Suppressor macrophage (primary cell): ENCODE measurements at places on chromosomes 7 and 10.

GRCh38 chr10:31762316-31762715, 166.3 kb downstream of the ARHGAP12 start:
- DNase-seq: no peak

DNA sequence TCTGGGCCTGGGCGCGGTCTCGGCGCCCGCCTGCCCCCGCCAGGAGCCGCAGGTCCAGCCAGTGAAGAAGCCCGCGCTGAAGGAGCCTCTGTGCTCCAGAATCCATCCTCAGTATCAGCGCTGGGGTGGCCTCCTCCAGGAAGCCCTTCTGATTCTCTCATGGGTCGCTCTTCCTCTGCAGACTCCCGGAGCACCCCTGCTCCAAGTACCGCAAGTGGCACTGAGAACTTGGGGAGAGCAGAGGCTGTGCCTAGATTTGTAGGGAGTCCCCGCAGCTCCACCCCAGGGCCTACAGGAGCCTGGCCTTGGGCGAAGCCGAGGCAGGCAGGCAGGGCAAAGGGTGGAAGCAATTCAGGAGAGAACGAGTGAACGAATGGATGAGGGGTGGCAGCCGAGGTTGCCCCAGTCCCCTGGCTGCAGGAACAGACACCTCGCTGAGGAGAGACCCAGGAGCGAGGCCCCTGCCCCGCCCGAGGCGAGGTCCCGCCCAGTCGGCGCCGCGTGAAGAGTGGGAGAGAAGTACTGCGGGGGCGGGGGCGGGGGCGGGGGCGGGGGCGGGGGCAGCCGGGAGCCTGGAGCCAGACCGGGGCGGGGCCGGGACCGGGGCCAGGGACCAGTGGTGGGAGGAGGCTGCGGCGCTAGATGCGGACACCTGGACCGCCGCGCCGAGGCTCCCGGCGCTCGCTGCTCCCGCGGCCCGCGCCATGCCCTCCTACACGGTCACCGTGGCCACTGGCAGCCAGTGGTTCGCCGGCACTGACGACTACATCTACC, at the start of gene ALOX5:
Gene ALOX5, plus strand, starts transcription at position 641 of the 774 bp plus-strand sequence. Its CDS starts 64 bp downstream, at position 705.
- DNase-seq: peak; percentile 35

- DNase-seq: no peak
Measured at GRCh38 chr7:25694211-25694610, 457.8 kb upstream of the NFE2L3 start.

- no peak for DNase-seq
Measured at GRCh38 chr7:148398844-148399365, 191.7 kb upstream of the C7orf33 start.

DNA sequence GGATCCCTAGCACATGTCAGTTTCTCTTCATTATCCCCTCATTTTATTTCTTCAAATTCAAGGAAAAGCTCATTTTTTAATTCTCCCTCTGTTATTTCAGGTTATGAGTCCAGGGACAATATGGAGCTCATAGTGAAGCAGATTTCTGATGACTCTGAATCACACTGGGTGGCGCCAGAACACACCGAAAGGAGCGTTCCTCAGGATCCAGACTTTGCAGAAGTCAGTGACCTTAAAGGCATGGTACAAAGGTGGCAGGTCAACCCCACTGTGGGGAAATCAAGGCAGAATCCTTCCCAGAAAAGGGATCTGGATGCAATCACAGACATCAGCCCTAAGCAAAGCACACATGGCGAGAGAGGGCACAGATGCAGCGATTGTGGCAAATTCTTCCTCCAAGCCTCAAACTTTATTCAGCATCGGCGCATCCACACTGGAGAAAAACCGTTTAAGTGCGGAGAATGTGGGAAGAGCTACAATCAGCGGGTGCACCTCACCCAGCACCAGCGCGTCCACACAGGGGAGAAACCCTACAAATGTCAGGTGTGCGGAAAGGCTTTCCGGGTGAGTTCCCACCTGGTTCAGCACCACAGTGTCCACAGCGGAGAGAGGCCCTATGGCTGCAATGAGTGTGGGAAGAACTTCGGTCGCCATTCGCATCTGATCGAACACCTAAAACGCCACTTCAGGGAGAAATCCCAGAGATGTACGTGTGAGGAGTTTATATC, 21.4 kb downstream of the ZKSCAN5 start:
- peak; percentile 40 for DNase-seq

- DNase-seq: no peak
Measured at GRCh38 chr7:44378744-44379143, 53.4 kb upstream of the CAMK2B start.

- DNase-seq: no peak
Measured at GRCh38 chr7:139051655-139052054, 15.8 kb upstream of the ZC3HAV1L start.

DNA sequence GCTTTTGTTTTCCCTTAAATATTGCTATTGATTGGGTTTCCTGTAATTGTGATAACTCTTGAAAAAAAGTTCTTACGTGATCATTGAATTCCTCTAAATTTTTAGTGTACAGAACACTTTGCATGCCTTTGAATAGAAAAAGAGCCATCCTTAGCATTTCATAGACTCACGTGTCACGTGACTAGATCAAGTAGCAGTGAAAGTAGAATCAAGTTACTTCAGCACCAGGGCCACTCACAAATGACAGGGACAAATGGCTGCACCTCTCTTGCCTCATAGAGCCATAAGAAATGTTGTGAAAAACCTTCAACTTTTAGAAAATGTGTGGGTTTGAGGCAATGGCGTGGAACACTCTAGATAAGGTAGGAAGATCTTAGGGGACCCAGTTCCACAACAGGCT, 203.8 kb downstream of the ZEB1 start:
- no peak for DNase-seq

DNA sequence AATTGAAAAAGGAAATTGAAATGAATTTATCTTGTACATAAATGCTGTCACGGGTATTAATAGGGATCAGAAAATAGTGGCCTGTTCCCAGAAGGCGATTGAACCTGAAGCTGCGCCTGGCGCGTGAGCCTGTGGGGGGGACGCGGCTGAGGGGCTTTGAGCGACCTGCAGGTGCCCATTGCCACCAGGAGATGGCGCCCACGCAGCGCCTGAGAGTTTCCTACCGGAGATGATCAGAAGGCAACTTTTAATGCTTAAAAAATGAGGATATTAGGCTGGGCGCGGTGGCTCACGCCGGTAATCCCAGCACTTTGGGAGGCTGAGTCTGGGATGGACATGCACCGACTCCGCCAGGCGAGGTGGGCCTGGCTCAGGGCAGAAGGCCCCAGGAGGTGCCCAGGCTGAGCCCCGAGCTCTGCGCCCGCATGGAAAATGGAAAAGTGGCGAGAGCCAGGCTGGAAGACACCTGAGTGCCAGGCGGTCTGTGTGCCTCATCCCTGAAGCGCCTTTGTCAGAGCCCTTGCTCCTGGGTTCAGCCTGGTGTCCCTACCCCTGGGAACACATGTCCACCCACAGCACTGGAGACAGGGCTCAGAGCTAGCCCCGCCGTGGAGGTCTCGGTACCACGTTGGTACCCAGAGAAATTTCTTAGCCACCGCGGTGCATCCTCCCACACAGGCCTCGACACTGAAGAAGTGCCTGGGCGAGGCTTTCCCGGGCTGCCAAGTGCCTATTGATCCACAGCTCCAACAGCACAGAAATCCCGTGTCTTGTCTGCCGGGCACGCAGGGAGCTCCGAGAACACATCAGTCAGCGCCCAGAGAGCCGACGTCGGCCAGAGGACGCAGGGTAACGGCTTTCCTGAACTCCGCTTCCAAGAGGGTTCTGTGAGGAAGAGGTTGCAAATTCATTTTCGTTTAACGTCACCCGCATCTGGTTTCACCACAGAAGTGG, 117.4 kb downstream of the INPP5A start:
- peak; percentile 65 for DNase-seq

DNA sequence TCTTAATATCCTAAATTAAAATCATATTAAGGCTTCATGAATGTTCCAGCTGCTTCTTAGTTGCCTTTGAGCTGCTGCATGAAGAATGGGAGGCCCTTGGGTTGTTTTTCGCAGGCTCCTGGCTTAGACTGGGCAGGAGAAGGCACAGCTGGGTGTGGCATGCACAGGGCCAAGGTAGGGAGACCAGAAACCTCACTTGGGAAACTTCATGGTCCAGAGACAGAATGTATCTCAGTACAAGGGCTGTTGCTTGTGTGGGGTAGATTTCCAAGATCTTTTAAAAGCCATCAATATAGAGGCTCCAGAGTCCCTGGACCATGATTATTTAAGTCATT, 49.9 kb downstream of the BUB3 start:
- DNase-seq: no peak

DNA sequence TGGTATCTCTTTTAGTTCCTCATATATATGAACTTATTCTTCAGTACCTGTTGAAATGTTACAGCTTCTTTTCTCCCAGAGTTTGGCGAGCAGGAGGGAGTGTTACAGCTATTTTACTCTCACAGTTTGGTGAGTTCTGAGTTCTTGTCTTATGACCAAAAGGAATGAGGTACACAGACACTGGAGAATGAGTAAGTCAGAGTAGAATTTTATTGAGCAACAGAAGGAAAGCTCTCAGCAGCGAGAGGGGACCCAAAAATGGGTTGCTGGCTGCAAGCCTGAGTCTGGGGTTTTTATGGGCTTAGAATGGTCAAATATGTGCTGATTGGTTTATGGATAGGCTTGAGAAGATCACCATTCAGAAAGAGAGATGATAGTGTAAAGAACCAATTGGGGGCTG, 175.2 kb downstream of the CDK14 start:
- no peak for DNase-seq

DNA sequence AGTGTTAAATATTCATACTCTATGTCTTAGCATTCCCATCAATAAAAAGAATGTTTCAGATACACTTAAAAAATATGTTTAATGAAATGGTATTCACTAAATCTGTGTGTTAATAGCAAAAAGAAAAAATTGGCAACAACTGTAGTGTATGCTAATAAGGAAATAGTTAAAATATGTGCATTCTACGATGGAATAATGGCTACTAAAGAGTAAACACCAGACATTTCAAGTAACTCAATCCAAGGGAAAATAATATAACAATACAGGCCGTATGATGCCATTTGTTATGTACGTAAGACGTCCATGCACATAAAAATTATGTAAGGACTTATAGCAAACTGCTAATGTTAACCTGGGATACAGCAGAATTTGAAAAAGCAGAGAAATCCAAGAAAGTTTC, 46.6 kb downstream of the MAD1L1 start:
- no peak for DNase-seq

- no peak for DNase-seq
Measured at GRCh38 chr7:92997152-92997551, 120.6 kb downstream of the SAMD9 start.

DNA sequence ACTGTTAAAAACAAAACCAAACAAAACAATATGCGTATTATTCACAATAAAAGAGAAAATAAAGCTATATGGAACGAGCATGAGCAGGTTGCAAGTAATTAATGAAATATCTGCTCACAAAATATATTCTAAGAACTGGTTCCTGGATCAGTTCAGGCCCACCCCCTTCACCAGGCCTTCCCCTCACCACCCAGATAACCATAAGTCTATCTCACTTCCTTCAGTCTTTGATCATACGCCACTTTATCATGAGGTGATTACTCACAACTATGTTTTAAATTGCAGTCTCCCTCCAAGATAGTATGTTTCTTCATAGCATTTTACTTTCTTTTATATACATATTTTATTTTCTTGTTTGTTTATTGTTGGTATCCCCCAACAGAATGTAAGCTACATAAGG, 263.1 kb upstream of the HGF start:
- no peak for DNase-seq

GRCh38 chr7:98439484-98439883, 38.6 kb upstream of the BAIAP2L1 start:
- no peak for DNase-seq

- DNase-seq: no peak
Measured at GRCh38 chr7:24587853-24588252, 14.6 kb downstream of the PALS2 start.

DNA sequence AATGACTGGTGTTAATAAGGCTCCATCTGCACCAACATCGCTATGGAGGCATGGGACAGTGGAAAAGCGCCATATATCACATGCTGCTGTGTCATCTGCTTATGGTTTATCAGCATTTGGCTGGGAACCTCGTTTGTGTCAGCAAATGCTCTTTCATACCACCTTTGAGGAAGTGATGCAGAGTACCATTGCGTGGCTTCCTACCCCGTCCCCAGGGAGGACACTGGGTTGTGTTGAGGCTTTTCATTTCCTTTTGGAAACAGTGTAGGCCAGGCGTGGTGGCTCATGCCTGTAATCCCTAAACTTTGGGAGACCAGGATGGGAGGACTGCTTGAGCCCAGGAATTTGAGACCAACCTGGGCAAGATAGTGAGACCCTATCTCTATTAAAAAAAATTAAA, 6.8 kb downstream of the TACR2 start:
- peak; percentile 95 for DNase-seq

DNA sequence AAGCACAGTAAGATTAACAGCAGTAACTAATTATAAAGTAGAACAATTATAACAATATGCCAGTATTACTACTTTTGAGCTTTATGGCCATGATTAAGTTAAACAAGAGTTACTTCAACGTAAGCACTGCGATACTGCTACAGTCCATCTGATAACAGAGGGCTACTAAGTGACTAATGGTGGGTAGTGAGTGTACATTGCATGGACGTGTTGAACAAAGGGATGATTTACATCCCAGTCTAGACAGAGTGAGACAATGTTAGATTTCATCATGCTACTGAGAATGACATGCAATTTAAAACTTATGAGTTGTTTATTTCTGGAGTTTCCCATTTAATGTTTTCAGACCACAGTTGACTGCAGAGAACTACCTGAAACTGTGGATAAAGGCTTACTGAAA, 45.6 kb downstream of the TPST1 start:
- no peak for DNase-seq

DNA sequence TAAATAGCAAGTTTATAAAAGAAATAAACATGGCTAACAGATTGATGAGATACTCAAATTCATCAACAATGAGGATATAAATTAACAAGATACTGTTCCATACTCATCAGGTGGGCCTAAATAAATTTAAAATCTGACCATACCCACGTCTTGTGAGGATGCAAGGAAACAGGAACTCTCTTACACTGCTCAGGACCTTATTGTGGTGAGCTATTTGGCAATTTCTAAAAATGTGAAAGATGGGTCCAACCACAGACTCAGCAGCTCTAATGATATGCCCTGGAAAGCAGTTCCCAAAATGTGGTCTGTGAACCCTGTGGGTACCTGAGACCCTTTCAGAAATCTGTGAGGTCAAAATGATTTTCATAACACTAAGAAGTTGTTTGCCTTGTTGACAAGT, 21.5 kb downstream of the RPP38 start:
- DNase-seq: no peak

DNA sequence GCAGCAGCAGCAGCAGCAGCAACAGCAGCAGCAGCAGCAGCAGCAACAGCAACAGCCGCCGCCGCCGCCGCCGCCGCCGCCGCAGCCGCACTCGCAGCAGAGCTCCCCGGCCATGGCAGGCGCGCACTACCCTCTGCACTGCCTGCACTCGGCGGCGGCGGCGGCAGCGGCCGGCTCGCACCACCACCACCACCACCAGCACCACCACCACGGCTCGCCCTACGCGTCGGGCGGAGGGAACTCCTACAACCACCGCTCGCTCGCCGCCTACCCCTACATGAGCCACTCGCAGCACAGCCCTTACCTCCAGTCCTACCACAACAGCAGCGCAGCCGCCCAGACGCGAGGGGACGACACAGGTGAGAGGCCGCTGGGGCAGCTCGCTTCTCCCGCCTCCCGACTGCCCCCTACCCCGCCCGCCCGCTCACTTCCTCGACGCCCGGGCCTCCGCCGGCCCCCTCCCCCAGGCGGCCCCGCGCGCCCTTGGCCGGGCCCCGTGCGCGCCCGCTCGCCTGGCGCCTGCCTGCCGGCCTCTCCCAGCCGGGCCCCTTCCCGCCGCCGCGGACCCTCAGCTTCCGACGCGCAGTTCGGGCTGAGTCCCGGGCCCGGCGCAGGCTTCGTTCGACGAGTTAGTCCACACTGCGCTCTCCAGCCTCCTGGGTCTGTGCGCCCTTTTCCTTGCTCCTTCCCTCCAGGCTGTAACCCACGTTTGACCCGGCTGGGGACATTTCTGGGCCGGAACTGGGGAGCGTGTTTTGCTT, 882 bp downstream of the DLX6 start:
- peak; percentile 32 for DNase-seq
